EH (cell line): ENCODE measurements at places on chromosomes 13 and 19.

DNA sequence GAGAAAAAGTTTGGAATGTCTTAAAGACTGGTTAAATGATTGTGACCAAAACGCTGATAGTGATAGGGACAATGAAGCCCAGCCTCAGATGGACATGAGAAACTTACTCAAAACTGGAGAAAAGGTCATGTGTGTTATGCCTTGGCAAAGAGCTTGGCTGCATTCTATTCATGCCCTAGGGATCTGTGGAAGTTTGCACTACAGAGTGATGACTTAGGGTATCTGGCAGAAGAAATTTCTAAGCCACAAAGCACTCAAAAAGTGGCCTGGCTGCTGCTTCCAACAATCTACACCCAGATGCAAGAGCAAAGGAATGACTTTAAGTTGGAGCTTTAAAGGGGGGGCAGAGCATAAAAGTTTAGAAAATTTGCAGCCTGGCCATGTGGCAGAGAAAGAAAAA, 521.3 kb downstream of the UQCRFS1 start:
- peak; percentile 54 for DNase-seq

- peak; percentile 75 for DNase-seq
Observed at GRCh38 chr19:632579-633067, 714 bp downstream of the POLRMT start.

DNA sequence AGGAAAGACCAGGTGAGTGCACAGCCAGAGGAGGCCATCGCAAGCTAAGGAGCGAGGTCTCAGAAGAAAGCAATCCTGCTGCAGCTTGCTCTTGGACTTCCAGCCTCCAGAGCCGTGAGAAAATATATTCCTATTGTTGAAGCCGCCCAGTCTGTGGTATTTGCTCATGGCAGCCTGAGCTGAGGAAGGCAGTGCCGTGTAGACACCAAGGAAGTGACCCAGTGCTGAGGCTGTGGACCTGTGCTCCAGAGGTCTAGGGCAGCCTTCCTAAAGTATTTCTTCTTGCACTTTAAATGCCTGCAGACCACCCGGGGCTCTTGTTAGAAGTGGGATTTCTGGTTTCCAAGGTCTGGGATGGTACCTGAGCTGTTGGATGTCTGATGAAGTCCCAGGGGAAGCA, 158.5 kb upstream of the KL start:
- DNase-seq = no peak

- peak; percentile 27 for DNase-seq
Observed at GRCh38 chr19:38949580-38950367, 19.0 kb downstream of the MRPS12 start.

GRCh38 chr19:6723738-6724137, 3.3 kb upstream of the C3 start:
- no peak for DNase-seq

DNA sequence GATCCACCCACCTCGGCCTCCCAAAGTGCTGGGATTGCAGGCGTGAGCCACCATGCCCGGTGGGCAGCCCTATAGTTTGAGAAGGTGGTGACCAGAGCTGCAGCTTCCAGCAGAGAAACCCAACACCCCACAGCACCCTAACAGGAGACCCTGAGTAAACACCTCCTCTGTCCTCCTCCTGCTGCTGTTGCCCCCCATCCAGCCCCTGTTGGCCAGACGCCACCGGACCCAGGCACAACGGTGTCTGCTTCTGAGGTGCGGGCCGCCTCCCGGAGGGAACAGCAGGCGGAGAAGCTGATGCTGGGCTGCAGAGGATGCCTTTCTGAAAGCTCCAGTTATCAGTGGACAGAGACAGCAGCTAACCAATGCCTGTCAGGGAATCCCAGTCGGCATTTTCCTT, 175.5 kb downstream of the COL4A1 start:
- DNase-seq = peak; percentile 1

- peak; percentile 58 for DNase-seq
Observed at GRCh38 chr13:50543782-50544181, 299.7 kb downstream of the DLEU7 start.

DNA sequence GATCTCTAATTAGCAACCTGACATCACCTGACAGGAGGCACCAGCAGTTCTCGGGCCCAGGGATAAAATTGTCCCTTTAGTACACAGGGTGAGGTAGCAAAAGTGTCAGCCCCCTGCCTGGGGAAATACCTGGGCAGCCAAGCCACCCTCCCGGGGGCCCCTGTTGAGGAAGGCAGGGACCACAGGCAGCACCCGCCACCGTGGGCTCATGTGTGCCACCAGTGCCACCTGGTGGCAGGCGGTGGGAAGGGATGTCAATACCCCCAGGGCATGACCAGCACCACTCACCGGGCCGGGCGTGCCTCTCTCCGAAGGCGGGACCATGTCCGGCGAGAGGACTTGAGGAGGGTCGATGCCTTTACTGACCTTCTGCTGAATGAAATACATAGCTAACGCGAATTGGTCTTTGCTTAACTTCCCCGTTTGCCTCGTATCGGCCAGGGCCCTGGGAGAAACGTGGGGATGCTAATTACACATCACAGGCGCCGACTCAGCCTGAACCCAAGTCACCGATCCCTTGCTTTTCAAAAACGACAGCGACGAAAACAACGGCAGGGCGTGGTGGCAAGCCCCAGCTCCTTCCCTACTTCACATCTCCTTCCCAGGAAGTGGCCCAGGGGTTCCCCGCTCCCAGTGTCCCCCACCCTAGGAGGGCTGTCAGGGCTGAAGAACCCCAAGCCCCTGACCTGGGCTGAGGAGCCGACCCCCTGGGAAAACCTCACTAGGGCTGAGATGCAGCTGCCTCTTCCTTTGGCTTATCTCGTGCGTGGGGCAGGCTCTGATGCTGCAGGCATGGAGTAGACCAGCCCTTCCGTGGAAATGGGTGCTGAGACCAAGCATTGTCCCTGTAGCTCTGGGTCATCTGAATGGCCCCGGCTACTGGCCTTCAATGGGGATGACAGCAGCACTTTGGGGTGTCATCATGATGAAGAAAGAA, 53.8 kb downstream of the EPS15L1 start:
- peak; percentile 63 for DNase-seq

DNA sequence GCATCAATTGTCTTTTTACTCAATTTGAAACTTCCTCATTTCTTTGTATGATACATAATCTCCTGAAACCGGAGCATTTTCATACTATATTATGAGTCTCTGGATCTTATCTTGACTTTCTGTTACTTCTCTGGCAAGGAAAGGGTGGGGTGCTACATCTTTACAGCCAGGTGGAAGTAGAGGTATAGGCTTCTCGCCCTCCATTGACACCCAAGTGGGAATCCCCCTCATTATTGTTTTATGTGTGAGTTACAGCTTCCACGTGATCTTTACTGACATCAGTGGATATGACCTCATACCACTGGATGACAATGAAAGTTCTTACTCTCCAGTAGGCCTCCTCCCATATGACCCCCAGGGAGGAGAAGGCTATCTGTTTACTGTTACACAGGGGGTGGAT, 262.1 kb upstream of the DACH1 start:
- no peak for DNase-seq

- no peak for DNase-seq
Observed at GRCh38 chr19:35119091-35119490, 3.5 kb downstream of the FXYD3 start.

- no peak for DNase-seq
Observed at GRCh38 chr13:114219392-114219791, 15.3 kb upstream of the CDC16 start.

DNA sequence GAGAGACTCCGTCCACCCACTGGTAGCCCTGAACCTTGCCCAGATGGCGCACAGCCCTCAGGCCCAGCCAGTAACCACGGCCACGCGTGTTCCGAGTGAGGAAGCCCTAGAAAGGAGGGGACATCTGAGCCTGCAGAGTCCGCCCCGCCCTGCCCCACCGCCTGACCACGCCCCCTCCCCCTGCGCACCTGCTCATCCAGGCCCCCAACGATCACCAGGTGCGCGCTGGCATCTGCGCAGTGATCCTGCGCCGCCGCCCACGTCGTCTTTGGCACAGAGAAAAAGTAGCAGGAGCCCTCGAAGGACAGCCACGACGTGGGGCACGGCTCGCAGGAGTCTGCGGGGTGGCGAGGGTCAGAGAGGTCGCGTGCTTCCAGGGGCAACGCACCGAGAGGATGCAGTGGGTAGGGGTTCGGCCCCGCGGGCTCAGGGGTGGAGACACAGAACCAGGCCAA, 2.1 kb downstream of the CLEC4G start:
- DNase-seq = no peak

DNA sequence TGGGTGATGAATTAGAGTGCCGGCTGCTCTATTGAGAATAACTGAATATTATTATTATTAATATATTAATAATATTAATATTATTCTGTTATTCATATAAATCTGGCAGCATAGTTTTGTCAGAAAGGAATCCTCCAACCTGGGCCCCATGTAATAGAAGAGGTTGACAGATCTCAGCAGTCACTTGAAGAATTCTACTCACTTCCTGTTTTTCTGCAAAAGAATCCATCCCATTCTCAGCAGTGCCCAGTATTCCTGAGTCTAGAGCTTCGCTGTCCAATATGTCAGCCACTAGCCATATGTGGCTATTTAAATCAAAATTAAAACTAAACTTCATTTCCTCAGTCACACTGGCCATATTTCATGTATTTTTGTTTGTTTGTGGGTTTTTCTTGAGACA, 72.4 kb upstream of the USPL1 start:
- DNase-seq = no peak

DNA sequence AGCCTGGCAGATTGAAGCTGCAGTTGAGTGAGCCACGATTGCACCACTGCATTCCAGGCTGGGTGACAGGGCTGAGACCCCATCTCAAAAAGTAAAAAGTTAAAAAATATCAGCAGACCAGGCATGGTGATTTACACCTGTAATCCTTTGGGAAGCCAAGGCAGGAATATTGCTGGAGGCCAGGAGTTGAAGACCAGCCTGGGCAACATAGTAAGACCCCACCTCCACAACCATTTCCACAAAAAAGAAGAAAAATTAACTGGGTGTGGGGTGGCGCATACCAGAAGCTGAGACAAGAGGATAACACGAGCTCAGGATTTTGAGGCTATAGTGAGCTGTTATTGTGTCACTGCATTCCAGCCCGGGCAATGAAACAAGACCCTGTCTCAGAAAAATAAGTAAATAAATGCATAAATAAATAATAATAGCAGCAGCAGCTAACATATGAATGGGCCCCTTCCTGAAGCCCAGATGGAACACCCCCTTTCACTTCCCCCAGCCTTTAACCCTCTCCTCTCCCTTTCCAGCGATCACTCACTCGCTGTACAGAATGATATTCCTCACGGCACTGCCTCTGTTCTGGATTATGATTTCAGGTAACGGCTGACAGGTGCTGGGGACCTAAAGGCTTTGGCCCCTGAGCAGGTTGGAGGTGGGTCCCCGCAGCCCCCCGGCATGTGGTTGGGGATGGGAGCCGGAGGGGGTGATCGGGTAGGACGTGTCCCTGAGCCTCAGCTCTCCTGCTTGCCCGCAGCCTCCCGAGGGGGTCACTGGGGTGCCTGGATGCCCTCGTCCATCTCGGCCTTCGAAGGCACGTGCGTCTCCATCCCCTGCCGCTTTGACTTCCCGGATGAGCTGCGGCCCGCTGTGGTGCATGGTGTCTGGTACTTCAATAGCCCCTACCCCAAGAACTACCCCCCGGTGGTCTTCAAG, 3.2 kb downstream of the MAG start:
- no peak for DNase-seq

DNA sequence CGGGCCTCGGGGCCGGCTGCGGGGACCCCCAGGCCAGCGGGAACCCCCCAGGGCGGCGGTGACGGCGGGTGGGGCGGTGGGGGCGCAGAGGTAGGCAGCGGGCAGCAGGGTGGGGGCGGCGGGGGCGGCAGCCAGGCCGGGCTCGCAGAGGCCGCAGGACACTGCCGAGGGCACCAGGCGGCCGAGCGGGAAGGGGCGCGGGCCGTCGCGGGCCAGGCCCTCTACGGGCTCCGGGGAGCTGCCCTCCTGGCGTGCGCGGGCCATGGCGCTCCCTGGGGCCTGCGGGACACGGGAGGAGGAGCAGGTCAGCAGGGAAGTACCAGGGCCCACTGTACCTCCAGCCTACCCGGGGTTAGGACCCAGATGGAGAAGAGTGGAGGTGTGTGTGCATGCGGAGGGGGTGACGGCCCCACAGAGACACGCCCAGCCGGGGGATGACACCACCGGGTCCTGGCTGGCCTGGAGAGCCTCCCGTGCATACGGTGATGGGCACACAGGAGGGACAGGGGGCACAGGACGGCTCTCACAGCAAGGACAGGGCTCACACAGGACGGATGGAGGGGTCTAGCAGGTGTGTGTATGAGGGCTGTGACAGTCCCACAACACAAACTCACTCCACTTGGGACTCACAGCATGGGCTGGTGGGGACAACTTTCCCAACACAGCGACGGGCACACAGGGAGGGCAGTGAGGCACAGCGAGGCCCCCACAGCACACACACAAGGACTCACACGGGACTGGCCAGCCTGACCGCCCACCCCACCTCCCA, 2.6 kb downstream of the BBC3 start:
- DNase-seq = peak; percentile 57

DNA sequence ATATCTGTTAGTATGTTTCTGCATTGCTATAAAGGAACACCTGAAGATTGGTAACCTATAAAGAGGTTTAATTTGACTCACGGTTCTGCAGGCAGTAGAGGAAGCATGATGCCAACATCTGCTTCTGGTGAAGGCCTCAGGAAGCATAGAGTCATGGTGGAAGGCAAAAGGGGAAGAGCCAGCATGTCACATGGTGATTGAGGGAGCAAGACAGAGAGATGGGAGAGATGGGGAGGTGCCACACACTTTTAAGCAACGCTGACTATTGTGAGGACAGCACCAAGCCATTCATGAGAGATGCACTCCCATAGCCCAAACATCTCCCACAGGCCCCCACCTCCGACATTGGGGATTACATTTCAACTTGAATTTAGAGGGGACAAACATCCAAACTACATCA, 32.8 kb downstream of the COG6 start:
- DNase-seq = no peak

- DNase-seq = no peak
Observed at GRCh38 chr13:49838989-49839388, 46.5 kb upstream of the KPNA3 start.

DNA sequence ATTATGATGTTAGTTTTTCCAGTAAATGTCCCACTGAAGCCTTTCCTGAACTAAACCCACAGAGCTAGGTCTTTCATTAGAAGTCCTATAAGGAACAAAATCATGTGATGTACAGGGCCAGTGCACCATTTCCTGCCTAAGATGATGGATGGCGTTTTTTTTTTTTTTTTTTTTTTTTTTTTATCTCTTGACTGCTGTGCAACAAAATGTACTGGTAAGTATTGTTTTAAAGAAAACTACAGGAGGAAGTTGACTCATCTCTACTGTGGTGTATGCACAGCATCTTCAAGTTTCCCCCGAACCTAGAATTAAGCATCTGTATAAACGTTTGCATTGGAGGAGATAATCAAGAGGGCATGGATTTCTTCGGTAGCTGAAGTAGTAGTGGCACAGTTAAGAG, 197.5 kb downstream of the NBEA start:
- DNase-seq = peak; percentile 49

GRCh38 chr13:20390526-20391175, 135.0 kb downstream of the CRYL1 start:
- no peak for DNase-seq
